Epithelial cell of prostate (primary cell): ENCODE measurements at places on chromosomes 5 and 9.

DNA sequence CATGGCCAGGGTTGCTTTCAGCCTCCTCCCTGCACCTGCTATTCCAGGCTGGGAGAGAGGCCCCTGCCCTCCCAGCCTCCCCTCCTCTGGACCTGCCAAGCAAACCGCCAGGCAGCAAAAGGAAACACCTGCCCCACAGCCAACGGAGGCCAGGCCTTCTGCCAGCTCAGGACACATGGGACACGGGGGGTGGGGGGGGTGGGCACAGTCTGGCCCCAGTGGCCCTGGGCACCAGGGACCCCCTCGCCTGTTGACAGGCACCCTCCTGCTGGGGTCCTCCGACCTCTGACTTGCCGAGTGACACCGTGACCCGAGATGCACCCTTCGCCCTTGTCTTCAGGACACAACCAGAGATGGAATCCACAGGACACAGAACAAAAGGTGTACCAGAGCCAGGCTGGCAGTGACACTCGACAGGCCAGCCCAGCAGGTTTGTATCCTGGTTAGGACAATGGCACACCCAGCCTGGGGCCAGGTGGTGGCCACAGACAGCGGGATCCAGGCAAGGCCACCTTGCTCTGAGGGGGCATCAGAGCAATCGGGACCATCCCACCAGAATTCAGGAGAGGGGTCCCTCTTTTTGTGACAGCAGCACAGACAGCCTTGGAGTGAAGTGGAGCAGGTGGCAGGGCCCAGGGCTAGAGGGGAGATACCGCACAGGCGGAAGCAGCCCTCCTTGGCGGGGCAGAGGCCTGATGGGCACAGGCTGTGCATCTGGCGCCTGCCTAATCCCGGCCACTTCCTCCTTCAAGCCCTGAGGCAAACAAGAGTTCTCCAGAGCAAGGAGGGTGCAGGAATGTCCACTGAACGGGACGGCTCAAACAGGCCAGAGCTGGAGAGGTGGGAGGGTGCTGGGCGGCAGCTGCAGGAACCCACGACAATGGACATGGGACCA lies 1.3 kb upstream of the TMEM210 start:
- no peak for DNase-seq

GRCh38 chr9:98047002-98047401 lies 9.5 kb upstream of the NANS start:
- DNase-seq = no peak

- no peak for DNase-seq
These were observed 28.0 kb upstream of the CEP78 start for GRCh38 chr9:78207901-78208300.

DNA sequence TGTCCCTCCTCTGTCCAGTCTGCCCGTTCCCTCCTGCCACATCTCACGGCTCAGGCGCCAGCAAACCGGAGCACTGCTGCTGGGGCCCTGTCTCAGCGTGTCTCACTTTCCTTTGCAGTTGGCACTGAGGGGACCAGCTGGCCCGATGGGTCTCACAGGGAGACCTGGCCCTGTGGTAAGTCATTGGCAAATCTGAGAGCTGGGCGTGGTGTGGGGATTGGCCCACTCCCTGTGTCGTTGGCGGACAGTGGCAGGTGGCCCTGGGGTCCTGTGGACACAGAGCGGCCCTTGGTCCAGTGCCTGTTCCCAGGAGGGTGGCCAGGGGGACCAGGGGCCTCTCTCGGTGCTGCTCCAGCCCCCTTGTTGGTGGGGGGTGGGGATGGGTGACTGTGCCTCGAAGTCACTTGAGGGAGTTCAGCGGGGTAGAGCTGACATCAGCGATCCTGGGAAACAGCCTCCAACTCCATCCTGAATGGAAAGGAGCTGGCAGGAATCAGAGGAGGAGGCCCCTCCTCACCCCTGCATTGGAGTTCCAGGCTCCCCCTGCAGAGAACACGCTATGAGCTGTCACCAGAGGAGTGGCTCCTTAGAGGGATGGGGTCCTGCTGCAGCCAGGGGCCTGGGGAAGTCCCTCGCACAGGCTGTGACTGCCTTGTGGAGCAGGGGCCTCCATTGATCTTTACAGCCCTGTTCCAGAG lies 111.0 kb downstream of the COL5A1 start:
- DNase-seq = no peak

- DNase-seq = no peak
These were observed 25.0 kb downstream of the CCDC152 start for GRCh38 chr5:42781584-42781983.

DNA sequence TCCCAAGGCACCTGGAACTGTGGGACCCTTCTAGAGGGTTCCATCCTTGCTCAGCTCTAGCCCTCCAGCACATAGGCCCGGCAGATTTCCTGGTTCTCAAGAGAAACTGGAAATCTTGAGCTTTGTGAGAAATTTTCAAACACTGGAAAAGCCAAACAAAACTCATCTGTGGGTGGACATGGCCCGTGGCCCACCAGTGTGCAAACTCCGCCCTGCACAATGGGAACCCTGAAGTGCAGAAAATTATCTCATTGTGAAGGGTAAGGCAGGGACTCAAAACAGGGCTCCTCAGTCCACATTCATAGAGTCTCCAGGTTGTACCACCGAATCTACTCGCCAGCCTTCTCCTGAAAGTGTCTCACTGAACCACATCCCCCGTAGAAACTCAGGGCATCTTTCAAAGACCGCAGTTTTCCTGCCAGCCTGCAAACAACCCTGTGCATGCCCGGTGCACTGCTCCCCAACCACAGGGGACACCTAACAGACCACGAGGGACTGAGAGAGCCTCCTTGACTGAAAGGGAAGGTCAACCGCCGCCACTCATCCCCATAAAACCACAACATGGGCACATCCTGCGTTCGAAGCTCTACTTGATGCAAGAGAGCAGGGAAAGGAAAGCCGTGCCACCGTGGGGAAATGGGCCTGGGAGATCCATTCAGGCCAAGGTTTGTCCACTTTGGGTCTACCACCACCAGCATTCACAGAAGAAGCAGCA lies 18.1 kb downstream of the ADAMTS2 start:
- DNase-seq = no peak

- DNase-seq = no peak
These were observed 498.2 kb downstream of the CDH12 start for GRCh38 chr5:22354956-22355355.

GRCh38 chr9:1296331-1296730 lies 246.2 kb downstream of the DMRT2 start:
- DNase-seq = no peak

DNA sequence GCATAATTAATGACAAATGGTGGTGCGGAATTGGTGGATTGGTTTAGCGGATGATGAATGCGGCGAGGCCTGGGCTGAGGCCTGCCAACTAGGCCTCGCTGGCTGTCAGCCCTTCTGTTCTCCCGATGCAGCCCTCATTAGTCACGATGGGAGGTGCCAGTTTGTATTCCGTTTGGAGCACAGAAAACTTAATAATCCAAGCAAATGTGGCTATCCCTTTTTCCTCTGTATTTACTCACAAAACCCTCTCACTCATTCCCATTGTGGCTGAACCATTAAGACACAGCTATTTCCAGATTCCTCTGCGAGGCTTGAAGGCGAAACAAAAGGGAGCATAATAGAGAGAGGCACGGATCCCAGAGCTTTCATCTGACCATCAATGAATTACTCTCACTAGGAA lies 114.3 kb downstream of the MVB12B start:
- no peak for DNase-seq

DNA sequence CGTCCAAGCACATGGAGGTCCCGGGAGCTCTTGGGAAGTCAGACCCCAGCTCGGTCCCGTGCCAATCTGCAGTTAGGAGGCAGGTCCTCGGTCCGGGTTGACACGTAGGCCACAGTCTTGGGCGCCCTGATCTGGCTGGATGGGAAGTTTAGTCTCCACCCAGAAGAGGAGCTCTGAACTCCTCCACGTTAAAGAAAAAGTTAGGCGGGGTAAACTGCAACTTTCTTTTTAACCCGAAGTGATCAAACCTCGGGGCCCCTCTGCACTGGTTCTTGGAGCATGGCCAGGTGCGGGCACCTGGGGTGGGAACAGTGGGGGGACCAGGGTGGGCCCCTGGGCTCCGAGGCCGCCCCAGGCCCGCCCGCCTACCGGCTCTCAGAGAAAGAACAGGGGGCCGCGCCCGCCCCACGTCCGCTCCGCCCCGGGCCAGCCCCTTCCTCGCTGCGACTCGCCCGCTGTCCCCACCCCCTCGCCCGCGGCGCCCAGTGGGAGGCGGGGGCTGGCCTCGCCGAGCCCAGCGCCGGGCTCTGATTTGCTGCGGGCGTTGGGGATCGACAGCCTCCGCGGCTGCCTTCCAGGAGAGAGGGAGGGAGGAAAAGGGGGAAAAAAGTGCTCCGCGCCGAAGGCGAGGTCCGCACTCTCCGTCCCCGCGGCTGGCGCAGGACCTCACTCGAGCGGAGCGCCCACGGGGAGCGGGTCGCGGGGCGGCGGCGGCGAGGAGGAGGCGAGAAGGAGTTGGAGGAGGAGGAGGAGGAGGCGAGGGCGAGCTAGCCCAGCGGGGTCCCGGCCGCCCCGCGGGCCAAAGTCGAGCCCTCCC lies at the start of gene COL5A1:
Gene COL5A1 (plus strand): TSS at position 631 of the 817 bp plus-strand sequence. CDS start 385 bp downstream, outside the sequence.
- no peak for DNase-seq

- DNase-seq = no peak
These were observed 116.1 kb downstream of the KDM4C start for GRCh38 chr9:6873857-6874256.

DNA sequence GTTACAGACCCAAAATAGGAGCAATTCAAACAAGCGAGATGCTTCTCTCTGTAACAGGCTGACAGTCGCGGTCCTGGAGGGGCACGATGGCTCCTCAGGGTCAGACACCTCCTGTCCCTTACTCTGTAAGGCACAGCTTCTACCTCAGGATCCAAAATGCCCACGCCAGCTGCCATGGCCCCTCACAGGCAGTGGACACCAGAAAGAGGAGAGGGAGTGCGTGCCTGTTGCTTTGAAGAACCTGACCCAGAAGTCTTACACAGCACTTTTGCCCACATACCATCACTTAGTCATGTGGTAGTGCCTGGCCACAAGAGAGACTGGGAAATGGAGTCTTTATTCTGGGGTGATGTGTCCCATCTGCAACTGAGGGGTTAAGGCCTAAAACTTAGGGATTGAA lies 11.6 kb upstream of the ABL1 start:
- DNase-seq = no peak

- DNase-seq = no peak
These were observed 1470.6 kb downstream of the MAT2B start for GRCh38 chr5:164975986-164976385.

GRCh38 chr9:131690941-131691573 lies 48.8 kb downstream of the RAPGEF1 start:
- no peak for DNase-seq

DNA sequence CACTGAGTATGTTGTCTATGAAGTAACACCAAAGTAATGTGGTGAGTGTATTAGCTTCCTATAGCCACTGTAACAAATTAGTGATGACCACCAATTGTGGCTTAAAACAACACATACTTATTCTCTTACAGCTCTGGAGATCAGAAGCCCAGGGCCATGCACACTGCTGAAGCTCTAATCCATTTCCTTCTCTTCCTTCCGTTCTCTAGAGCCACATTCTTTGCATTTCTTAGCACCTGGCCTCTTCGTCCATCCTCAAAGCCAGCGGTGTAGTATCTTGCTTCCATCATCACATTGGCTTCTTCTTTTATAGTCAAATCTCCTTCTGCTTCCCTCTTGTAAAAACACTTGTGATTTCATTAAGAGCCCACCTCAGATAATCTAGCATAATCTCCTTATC lies 230.3 kb upstream of the RFX3 start:
- DNase-seq = no peak

DNA sequence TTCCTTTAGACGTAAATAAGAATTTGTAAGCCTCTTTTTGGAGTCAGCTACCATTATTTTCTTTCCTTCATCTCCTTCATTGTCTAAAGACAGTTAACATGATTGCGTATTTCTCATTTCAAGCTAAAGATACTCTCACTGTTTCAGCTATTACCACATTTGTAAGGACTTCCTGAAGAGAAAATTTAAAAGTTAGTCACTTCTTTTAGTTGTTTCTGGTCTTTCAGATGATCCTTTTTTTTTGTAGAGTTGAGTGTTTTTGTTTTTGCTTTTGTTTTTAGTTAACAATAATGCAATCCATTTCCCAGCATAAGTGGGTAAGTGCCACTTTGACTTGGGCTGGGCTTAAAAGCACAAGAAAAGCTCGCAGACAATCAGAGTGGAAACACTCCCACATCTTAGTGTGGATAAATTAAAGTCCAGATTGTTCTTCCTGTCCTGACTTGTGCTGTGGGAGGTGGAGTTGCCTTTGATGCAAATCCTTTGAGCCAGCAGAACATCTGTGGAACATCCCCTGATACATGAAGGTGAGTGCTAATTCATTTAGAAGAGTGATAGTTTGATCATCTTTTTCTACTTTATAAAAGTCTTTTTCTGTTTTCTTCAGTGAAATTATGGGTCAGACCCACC lies 2.0 kb downstream of the IL31RA start:
- DNase-seq = no peak

DNA sequence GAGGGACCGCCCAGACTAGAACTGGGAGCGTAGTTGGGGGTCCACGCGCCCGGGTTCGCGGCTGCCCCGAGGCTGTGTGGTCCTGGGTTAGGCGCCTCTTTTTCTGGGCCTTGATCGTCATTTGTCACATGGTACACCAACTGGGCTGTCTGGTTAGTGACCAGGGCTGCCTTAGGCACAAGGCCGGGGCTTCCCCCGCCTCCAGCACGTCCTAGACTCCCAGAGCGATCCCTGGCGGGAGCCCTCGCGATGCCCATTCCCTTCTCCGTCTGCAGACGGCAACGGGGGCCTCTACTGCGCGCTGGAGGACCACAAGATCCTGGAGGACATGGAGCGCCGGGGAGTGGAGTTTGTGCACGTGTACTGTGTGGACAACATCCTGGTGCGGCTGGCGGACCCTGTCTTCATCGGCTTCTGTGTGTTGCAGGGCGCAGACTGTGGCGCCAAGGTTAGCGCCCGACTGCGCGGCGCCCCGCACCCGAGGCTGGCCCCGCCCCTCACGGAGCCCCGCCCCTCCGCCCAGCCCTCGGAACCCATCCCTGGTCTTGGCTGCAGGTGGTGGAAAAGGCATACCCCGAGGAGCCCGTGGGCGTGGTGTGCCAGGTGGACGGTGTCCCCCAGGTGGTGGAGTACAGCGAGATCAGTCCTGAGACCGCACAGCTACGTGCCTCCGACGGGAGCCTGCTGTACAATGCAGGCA lies 1.5 kb downstream of the UAP1L1 start:
- DNase-seq = no peak

DNA sequence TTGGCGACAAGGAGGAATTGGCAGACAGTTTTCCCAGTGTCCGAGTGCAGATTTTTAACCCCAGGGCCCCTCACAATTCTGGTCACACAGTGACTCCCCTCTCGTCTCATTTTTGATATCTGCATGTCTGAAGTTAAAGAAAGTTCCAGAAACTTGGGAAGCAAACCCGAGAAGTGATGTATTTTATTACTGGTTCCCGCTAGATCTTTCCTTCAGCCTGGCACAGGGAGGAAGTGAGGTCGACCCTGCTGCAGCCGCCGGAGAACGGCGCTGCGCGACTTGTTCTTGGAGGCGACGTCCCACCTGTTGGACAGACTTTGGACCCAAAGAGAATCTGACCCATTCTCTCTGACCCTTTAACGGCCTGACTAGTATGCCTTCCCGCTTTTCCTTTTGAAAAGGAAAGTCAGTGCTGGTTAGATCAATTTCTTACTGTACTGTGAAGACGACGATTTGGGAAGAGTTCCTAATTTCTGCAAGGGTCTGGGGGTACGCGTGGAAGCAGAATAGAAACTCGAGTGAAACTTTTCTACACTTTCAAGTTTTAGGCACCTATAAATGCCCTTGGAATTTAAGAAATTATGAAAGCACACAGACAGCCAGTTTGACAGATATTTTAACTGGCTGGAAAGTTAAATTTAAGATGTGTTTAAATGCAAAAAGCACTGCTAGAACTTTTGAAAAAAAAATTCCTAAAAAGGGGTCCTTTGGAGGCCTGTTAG lies 744 bp downstream of the OTULIN start:
- no peak for DNase-seq
